Activated CD8-positive, alpha-beta memory T cell treated with anti-CD3 and anti-CD28 coated beads for 24 hours (primary cell): ENCODE measurements at places on chromosomes 7 and 10.
A peak's percentile ranks its signal among the peaks of the same experiment; 100 is the strongest.

DNA sequence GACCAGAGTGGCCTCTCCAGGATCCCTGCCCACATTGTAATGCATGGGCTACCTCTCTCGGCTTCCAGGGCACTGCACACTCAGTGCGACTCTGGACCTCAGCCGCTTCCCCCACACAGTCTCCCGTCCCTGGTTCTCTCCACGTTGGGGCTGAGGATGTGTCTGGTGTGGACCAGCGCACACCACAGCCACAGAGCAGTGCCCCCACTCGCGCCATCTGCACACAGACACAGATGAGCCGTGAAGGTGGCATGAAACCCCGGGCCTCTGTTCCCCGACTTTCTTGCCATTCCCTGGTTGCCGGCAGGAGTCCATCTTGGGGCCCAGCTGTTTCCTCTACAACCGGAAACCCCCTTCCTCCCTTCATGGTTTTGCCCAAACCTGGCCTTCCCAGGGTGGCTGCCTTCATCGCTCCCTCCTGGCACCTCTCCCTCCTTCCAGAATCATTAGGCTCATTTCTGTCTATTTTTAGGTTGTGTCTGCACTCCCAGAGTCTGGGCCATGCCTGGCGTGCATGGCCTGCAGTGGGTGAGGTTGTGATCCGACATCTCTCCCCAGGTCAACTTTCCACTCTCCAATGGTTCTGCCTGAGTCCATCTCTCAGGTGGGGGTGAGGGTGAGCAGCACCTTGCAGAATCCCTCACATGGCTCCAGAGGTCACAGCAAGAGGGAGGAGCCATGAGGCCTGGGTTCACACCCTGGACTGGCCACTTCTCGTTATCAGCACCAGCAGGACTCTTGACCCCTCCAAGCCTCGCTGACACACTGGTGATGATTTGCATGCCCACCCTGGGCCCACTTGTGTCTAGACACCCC lies 10.1 kb downstream of the RASGEF1A start:
- peak; percentile 15 for DNase-seq

DNA sequence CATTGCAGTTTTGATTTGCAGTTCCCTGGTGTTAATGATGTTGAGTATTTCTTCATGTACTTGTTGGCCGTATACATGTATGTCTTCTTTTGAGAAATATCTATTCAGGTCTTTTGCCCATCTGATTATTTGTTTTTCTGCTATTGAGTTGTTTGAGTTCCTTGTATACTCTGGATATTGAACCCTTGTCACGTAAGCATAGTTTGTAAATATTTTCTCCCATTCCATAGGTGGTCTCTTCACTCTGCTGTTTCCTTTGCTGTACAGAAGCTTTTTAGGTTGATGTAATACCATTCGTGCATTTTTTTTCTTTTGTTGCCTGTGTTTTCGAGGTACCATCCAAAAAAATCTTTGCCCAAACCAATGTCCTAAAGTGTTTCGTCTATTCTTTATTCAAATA lies 43.6 kb upstream of the LRRC17 start:
- DNase-seq = no peak

DNA sequence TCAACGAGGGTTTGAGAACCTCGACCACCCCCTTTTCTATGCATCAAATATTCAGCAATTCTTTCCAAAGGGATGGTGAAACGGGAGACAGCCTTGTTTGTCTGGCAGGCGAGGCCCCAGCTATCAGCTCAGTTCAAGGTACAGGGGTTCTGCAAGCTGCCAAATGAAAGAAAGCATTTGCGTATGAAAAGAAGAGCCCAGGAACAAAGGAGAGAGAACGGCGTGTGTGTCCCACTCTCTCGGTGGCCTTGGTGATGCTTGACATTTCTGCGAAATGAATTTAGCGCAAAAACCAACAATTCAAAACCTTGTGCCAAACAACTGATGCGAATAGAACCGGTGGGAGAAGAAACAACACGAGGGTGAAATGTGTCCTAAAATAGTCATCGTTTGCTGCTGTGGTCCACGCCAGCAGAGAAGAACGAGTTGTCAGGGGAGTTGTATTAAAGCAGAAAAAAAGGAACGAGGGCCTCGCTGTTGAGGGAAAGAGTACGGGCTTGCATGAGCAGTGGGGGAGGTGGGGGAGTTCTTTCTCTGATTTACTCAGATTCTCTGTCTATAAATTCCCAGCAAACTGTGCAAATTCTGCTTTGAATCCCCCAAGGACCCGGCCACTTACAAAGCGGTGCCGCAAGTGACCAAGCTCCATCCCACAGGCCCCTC lies 97.7 kb downstream of the TMEM130 start:
- DNase-seq = no peak

DNA sequence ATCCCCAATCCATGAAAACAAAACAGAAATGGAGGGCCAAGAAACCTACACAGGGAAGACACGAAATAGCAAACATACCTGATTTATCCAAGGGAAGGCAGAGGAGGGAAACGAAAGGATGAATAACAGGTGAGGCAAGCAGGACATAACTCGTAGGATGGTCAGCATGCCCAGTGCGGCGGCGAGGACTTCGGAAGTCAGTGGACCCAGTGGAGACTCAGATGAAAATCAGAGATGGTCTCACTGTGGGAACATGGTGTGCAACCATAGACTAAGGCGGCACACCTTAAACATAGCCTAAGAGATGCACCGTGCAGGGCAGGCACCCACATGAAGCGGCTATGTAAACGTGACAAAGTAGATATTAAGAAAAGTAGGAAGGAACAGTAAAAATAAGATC lies 157.5 kb downstream of the MGMT start:
- DNase-seq = no peak

DNA sequence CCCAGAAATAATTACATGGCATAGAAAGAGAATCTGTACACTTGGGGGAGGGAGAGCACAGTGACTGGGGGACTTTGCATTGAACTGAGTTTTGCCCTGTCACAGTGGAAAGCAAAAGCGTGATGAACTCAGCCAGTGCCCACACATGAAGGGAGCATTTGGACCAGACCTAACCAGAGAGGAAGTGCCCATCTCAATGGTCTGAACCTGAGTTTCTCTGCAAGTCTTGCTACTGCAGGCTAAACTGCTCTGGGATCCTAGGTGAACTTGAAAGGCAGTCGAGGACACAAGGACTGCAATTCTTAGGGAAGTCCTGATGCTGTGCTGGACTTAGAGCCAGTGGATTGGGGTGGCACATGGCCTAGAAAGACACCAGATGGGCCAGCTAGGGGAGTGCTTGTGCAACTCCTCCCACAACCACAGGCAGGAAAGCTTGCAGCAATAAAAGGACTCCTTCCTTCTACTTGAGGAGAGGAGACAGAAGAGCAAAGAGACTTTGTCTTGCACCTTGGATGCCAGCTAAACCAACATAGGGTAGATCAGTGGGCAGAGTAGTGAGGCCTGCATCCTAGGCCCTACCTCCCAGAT lies 259.0 kb downstream of the GRM8 start:
- no peak for DNase-seq
